ENCODE measurements at places on chromosomes 2 and 18.

DNA sequence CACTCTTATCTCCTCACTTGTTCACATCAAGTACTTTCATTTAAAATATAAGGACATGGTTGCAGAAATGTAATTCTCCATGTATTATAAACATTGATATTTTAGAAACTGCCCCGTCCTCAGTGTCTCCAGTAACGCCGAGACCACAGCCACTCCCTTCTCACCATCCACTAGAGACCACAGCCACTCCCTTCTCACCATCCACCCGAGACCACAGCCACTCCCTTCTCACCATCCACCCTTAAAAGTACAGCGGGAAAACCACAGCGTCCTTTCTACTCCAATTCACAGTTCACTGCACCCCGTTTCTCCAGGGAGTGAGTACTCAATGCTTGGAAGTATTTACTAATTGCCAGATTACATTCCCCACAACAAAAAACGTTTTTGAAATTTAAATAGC is 1452.2 kb upstream of the ACVR2A start:
- no peak for DNase-seq

DNA sequence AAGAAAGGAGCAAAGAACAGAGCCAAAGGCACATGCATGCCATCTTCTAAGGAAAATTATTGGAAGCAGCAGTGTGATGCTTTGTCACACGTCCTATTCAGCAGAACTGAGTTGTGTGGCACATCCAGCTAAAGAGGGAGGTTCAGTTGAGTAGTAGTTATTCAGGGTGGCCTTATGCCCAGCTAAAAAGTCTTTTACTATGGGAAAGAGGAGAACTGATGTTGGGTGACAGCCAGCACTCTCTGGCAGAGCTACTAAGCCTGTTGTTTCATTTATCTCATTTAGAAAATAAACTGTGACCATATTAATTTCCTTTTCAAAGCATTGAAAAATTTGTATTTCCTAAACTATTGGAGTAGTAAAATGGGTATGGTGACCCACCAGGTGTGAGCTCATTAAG is 18.5 kb downstream of the ITGA6 start:
- no peak for DNase-seq

DNA sequence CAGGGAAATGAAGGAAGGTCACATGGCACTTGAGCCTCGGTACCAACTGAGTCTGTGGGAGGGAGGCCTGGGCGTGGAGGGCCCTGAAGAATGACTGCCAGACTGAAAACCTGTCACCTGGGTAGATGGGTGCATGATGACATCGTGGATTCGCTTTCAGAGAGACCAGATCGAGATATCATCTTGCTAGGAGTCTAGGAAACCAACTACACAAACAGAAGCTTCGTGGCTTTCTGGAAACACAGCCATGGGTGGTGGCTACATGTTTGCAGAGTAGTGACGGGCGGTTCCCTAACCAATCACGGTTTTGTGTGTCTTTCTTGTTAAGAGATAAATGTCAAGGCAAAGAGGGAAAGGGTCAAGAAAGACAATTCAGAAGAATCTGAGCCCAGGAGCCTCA is 155.0 kb downstream of the EIPR1 start:
- DNase-seq, result peak; percentile 72

GRCh38 chr2:229873123-229873581 is 48.7 kb downstream of the TRIP12 start:
- DNase-seq, result no peak

GRCh38 chr18:12884406-12885323 is 628 bp upstream of the PTPN2 start:
- DNase-seq, result no peak

DNA sequence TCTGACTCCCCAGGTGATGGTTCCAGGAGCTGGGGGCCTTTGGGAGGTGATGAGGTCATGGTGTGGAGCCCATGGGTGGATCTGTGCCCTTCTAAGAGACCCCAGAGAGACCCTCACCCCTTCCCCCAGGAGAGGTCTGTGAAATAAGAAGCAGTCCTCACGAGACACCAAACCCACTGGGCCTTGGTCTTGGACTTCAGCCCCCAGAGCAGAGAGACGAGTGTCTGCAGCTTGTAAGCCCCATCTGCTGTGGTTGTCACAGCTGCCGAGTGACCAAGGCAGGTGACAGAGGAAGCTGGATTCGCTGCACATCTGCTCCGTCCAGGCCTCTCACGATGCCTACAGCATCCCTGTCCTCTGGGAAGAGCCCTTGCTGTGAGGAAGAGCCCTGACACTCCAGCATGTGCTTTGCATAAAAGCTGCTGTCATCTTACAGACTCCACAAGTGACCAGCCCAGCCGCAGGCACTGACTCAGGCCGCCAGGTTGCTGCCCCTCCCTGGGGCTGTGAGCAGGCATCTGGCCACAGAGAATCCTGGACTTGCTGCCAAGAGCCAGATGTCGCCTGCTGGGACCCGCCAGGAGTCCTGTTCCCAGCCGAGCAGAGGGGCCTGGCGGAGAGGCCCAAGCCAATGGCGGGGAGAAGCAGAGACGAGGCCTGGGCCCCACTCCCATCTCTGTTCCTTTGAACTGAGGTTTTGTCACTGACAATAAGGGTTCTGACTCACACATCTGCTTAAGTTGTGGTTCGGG is 150.8 kb downstream of the PXDN start:
- DNase-seq, result no peak

DNA sequence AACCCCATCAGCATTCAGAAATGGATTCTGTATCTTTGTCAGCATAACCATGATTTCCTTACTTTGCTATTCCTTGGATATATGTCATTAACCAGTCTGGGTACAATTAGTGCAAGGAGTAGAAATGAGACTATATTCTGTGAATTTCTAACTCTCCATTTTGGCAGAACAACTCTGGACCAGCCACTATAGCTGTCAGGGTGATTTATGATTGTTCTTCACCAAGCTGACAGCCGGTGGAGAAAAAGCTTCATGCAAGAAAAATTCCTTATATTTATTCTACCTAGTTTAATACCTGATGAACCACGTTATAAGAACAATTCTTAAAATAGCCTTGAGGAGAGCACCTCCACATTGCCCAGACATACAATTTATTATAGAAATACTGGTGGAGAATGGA is 431.2 kb upstream of the TCF4 start:
- DNase-seq, result no peak

GRCh38 chr2:121530212-121530705 is 421 bp upstream of the RNU4ATAC start:
- DNase-seq, result no peak

DNA sequence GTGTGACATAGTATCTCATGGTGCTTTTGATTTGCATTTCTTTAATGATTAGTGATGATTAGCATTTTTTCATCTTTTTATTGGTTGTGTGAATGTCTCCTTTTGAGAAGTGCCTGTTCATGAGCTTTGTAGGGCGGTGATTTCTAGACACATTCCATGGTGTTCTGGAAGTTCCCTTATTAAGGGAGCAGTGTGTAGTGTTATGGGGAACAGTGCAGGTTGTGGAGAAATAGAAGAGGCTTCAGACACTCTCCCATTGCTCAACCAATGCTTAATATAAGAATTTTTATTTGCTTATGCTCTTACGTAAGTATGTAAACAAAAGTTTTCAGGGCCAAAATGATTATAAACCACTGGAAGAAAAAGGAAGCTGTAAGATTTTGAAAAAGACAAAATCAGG is 34.7 kb downstream of the MMADHC start:
- DNase-seq, result no peak

GRCh38 chr2:55425431-55425831 is 5.8 kb upstream of the CCDC88A start:
- no peak for DNase-seq

- DNase-seq, result peak; percentile 66
Observed at GRCh38 chr18:13376841-13377351, 158.3 kb downstream of the LDLRAD4 start.

DNA sequence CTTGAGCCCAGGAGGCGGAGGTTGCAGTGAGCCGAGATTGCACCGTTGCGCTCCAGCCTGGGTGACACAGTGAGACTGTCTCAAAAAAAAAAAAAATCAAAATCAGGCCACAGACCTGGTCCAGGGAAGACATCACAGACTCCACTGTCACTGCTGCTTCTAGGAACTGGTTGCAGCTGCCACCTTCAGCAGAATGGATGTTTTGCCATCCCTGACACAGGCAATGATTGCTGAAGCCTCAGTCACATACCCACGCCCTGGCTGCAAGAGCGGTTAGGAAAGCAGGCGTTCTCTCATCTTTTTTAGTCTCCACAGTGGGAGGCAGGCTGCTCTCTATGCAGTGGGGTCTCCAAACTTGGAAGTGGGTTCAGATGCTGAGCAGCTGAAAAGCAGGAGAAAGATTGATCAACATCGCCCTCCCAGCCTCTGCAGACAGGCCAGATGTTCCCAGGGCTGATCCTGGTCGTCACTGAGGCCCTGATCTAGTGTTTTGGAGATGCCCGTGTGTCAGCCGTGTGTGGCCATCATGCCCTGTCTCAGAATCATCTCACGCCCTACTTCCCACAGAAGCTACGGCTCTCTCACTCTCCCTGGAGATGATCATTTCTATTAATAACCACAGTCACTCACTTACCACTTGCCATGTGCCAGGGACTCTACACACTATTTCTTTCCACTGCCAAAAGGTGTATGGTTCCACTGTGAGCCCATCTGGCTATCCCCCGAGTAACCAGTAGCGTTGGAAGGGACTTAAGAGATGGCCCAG is 91.8 kb downstream of the PLB1 start:
- DNase-seq, result no peak

DNA sequence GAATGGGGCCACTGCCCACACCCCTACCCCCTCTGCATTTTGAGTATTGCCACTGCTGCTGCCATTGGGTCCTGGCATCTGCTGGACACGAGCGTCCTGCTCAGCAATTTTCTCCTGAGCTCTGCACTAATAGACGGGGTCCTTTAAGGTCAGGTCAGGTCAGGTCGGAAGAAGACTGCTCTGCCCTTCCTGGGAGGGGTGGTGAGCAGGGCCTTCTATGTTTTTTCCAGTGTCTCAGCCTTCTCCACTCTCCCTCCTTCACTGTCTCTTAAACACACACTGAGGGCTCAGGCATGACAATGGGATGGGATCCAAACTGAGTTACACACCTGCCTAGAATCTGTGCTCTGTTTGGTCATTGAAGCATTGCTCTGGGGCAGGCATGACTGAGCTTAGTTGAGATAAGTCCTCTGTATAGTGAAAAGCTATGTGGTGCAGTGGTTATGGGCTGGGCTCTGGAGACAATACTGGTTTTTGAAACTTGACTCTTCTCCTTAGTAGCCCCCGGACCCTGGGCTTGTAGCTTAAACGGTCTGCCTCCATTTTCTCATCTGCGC is 10.6 kb downstream of the MYO1B start:
- no peak for DNase-seq

DNA sequence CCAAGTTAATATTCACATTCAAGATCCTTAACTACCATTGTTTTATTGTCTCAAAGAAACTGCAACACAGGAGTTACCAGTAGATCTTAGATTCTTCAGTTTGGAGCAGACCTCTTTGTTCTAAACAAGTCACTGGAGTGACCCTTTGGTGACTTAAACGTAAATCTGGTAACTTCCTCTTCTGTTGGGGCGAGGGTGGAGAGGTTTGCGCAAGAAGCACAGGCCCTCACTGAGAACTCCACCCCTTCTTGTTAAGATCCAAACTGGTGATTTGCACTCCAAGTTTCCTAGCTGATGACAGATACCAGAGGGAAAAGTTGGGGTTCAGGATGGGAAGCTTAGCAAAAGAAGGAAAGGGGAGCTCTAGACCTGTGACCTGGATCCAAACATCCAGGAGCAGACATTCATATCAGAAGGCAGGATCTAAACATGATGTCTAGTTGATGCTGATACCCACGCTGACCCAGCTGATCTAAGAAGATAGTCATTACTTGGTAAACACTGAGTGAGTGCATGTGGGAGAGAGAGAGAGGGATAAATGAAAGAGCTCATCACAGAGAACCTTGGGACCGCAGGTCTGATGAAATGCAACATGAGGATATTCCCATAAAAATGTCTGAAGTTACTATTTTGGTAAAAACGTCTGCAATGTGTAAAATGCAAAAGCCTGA is 256.0 kb downstream of the CDH20 start:
- DNase-seq, result no peak

DNA sequence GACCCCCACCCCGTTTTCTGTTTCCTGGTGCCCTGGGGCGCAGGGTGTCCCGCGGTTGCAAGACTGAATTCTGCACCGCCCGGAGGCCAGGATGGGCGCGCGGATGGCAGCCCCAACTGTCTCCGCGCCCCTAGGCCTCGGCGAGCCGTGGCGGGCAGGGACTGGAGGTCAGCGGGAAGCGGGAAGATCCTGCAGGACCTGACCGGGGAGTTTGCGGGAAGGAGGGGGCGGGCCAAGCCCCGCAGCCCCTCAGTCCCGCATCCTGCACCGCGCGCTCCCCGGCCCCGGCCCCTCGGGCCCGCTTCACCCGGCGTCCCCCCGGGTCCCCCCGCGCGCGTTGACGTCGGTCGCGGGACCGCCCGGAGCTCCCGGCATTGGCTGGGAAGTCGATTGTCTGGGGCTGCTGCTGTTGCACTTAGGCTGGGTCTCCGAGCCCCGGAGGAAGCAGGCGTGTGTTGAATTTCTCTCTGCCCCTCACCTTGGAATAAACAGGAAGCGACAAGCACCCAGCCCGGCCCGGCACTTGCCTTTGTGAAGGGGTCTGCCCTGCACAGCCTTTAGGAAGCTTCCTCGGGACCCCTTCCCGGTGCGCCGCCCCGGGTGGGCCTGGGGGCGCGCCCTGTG is at the start of gene LDLRAD4:
TSS of gene LDLRAD4 (plus strand) at position 393 of the 624 bp plus-strand sequence.
- peak; percentile 52 for DNase-seq

DNA sequence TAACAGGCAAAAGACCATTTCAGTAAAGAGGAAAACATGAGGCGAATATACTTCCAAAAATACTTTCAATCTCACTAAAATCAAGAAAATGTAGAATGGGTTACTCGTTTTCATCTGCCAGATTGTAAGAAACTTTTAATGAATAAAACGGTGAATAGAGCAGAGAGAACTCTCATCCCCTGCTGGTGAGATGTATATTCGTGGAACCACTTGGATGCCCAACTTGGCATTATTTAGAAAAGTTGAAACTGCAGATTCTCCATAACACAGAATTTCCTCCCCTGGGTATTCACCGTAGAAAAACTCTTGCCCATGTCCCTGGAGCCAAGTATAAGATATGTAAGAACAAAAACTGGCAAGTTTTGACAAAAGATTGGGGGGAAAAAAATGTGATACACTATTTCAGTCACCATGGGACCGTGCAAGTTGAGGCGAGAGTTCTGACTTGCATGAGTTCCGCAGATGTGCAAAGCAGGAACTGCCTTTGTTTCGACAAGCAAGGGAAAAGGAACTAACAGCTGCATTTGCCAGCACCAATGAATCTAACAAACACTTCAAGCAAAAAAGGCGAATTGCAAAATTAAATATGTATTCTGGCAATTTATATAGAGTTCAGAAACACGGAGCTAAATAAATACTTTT is 14.8 kb downstream of the TIMM21 start:
- DNase-seq, result no peak

GRCh38 chr2:192411755-192412154 is 217.0 kb upstream of the TMEFF2 start:
- DNase-seq, result no peak

- no peak for DNase-seq
Observed at GRCh38 chr2:24970483-24971285, 1.1 kb downstream of the DNAJC27 start.

DNA sequence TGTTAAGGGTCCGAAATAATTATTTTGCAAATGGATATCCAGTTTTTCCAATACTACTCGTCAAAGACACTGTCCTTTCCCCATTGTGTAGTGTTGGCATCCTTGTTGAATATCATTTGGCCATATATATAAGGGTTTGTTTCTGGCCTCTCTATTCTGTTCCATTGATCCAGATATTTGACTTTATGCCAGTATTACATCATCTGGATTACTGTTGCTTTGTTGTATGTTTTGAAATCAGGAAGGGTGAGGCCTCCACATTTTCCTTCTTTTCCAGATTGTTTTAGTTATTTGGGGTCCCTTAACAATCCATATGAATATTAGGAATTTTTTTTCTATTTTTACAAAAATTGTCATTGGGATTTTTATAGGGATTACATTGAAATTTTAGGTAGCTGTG is 244.1 kb downstream of the GPD2 start:
- no peak for DNase-seq
